ENCODE measurements at places on chromosomes 2 and 18. TPM values are rescaled to one million over a fixed set of nuclear protein-coding genes. Genes with fewer than 3 reads are reported as not detected.

The CCDC141 gene
- 4.2 TPM for total RNA-seq

DNA sequence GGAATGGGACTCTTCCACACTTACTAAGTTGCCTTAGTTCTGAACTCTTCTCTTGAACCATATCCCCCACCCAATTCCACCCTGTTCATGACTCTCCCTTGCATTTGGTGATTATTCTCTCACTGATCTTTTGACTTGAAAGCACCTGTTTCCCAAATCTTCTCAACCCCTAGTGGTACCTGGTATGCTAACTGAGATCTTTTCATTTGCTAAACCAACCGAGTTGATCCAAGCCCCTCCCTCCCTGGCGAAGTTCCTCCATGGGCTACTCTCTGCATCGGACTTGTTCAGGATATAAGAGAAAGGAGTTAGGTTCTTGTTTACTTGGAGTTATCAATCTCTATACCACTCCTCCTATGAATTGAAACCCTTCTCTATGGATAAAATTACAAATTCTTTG is 593.5 kb downstream of the BCL11A start:
- H3K4me1 ChIP-seq = no peaks in the 10 kb centered on the region
- H3K27me3 ChIP-seq = no peaks in the 10 kb centered on the region
- H3K4me3 ChIP-seq = no peak overlapping the region
- H3K36me3 ChIP-seq = no peaks in the 10 kb centered on the region
- no peak overlapping the region for H3K27ac ChIP-seq

GRCh38 chr18:50830544-50830943 is 10.7 kb upstream of the MRO start:
- DNase-seq = no peak
- H3K27ac ChIP-seq = no peak overlapping the region
- H3K4me3 ChIP-seq = no peak overlapping the region
- H3K36me3 ChIP-seq = no peaks in the 10 kb centered on the region
- H3K4me1 ChIP-seq = no peaks in the 10 kb centered on the region

The CPO gene
- not detected for total RNA-seq

DNA sequence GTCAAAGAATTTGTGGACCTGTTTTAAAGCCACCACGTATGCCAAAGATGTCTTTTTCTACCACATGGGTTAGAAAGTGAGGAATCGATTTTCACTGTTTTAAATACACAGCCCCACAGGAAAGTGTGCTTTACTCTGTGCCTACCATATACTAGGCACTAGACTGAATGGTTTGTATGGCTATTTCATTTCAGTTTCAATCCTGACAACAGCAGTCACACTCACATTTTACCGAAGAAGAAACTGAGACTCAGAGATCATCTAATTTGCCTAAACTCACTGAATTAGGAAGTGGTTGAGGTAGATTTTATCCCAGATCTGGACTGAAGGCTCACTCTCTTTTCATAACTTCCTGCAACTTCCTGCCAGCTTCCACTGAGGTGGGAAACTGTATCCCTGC is 176.4 kb downstream of the ALK start:
- no peaks in the 10 kb centered on the region for H3K36me3 ChIP-seq
- no peaks in the 10 kb centered on the region for H3K4me1 ChIP-seq
- H3K4me3 ChIP-seq = no peak overlapping the region

- H3K27me3 ChIP-seq = peaks cover 3% of the 10 kb centered on the region
- no peaks in the 10 kb centered on the region for H3K4me1 ChIP-seq
- DNase-seq = no peak
- no peak overlapping the region for H3K27ac ChIP-seq
- H3K36me3 ChIP-seq = no peaks in the 10 kb centered on the region
Observed at GRCh38 chr18:57466745-57467409, 31.7 kb downstream of the ONECUT2 start.

The KCNG3 gene
- total RNA-seq = 0.16 TPM

- peaks cover 28% of the 10 kb centered on the region for H3K27me3 ChIP-seq
- no peak overlapping the region for H3K27ac ChIP-seq
- no peaks in the 10 kb centered on the region for H3K36me3 ChIP-seq
- DNase-seq = no peak
- no peak overlapping the region for H3K4me3 ChIP-seq
Observed at GRCh38 chr2:200274116-200275075, 32.1 kb upstream of the SPATS2L start.

The CFAP65 gene
- total RNA-seq = not detected

GRCh38 chr2:239546541-239546940 is 145.7 kb upstream of the HDAC4 start:
- peaks cover 10% of the 10 kb centered on the region for H3K27me3 ChIP-seq
- H3K4me3 ChIP-seq = no peak overlapping the region
- H3K27ac ChIP-seq = peak overlapping the region; percentile 58
- no peaks in the 10 kb centered on the region for H3K36me3 ChIP-seq

- peaks cover 11% of the 10 kb centered on the region for H3K27me3 ChIP-seq
- no peak overlapping the region for H3K27ac ChIP-seq
- H3K4me1 ChIP-seq = peaks cover 31% of the 10 kb centered on the region
- no peak for DNase-seq
- no peaks in the 10 kb centered on the region for H3K36me3 ChIP-seq
Observed at GRCh38 chr18:59959606-59960005, 59.8 kb downstream of the PMAIP1 start.

The DSG1 gene
- total RNA-seq = not detected

The SERPINB13 gene
- total RNA-seq = not detected

DNA sequence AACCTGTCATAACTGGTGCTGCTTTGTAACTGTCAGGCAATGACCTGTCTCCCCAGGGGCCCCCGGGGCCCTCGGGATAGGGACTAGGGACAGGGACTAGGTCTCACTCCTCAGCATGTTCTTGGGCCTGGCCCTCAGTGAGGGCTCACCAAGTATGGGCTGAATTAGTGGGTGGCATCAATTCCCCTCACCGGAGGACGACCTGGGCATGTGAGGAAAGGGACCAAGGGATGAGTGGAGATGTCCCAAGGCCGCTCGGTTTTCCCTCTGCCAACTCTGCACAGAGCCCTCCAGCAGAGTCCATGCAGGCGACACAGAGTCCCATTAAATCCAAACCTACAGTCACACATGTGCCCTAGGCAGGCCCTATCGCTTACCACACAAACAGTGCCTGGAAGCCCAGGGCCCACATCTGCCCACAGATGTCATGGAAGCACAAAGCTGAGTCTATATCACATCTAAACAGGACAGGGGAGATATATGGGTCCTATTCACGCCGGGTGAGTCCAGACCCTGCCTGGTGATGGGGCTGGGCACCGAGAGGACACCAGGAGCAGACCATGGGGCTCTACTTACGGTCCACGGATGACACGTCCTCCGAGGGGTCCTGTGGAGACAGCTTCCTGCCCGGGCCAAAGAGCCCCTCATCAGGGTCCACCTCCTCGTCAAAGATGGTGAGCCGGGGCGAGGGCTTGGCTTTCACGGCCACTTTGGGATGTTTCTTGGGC is 26.6 kb downstream of the HS1BP3 start:
- H3K27me3 ChIP-seq = no peaks in the 10 kb centered on the region
- peaks cover 4% of the 10 kb centered on the region for H3K36me3 ChIP-seq
- no peak overlapping the region for H3K27ac ChIP-seq
- no peak for DNase-seq
- H3K4me1 ChIP-seq = no peaks in the 10 kb centered on the region

DNA sequence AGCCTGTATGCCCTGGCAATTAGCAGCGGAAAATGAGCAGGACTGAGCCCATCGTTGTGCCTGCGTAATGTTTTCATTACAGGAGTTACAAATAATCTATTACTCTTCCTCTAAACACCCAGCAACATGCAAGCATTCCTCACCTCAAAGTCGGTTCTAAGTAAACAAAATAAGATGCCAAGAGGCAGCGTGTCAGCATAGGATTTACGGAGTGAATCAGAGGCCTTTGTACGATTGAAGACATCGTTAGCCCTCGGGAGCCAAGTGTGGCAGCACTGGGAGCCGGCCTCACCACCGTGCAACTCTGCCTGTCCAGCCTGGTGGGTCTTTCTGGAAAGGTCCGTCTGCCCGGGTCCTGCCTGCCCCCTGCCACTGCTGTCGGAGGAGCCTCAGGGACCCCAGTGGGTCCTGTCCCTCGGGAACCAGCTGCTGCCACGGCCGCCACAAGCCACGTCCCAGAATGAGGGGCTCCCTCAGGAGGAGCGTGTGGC is 80.1 kb upstream of the CTDP1 start:
- H3K27me3 ChIP-seq = peaks cover 2% of the 10 kb centered on the region
- H3K36me3 ChIP-seq = no peaks in the 10 kb centered on the region
- H3K4me3 ChIP-seq = no peak overlapping the region

The ARHGAP15 gene
- total RNA-seq = 54.1 TPM

DNA sequence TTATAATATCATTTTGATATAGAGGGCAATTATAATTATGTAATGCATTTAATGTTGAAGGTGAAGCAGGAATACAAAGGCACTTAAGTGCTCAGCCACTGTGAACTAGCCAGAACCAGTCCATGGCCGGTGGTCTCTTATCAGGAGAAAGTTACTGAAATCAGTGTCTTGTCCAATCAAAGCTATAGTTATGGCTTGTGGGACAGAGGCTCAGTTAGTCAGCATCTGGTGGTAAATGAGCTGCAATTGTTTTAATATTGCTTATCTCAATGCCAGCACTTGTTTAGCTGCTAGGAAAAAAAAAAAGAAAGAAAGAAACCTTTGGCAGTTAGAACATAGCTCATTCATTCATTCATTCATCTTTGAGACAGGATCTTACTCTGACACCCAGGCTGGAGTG is 3.8 kb upstream of the ALS2 start:
- H3K36me3 ChIP-seq = no peaks in the 10 kb centered on the region
- peaks cover 19% of the 10 kb centered on the region for H3K27me3 ChIP-seq
- H3K4me3 ChIP-seq = no peak overlapping the region
- H3K4me1 ChIP-seq = peaks cover 15% of the 10 kb centered on the region
- DNase-seq = no peak

GRCh38 chr18:79625195-79625923 is 54.2 kb upstream of the CTDP1 start:
- peaks cover 5% of the 10 kb centered on the region for H3K27me3 ChIP-seq
- no peak overlapping the region for H3K4me3 ChIP-seq
- DNase-seq = no peak
- no peak overlapping the region for H3K27ac ChIP-seq
- no peaks in the 10 kb centered on the region for H3K36me3 ChIP-seq
- H3K4me1 ChIP-seq = peaks cover 4% of the 10 kb centered on the region

All from activated T-helper 2 cell treated with anti-CD3 and anti-CD28 coated beads, Interferon-gamma antibody, Interleukin-2, Interleukin-4, amounts not matched to agents 10 μg/mL and 5 μg/mL and 100 μg/mL, durations not matched to agents 14 hours and 24 hours and 36 hours (primary cell).